Fibroblast of skin of scalp (primary cell): ENCODE measurements at places on chromosomes 2 and 18.

- DNase-seq = peak; percentile 93
Measured at GRCh38 chr18:10169064-10169562, 255.3 kb downstream of the VAPA start.

- no peak for DNase-seq
Measured at GRCh38 chr2:10863837-10864236, 47.9 kb upstream of the KCNF1 start.

DNA sequence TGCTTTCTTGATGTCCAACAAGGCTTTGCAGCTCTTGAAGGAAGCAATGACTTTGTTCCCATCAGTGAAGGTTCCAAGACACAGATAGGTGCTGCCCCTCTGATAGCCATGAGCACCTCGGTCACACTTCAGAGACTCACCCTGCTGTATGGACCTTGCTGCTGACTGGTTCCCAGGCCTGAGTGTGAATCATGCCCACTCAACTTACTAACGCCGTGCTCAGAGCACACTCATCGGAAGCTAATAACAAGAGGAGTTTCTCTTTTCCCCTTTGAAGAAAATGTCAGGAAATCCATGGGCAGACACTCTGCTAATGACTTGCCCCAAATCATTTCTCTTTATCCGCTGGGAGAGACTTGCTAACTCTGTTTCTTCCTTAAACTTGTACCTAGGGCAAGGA lies 83.8 kb upstream of the ARL4C start:
- no peak for DNase-seq

- DNase-seq = peak; percentile 38
Measured at GRCh38 chr2:29776406-29776805, 145.0 kb downstream of the ALK start.

GRCh38 chr2:169095621-169096105 lies 26.3 kb downstream of the DHRS9 start:
- peak; percentile 81 for DNase-seq

DNA sequence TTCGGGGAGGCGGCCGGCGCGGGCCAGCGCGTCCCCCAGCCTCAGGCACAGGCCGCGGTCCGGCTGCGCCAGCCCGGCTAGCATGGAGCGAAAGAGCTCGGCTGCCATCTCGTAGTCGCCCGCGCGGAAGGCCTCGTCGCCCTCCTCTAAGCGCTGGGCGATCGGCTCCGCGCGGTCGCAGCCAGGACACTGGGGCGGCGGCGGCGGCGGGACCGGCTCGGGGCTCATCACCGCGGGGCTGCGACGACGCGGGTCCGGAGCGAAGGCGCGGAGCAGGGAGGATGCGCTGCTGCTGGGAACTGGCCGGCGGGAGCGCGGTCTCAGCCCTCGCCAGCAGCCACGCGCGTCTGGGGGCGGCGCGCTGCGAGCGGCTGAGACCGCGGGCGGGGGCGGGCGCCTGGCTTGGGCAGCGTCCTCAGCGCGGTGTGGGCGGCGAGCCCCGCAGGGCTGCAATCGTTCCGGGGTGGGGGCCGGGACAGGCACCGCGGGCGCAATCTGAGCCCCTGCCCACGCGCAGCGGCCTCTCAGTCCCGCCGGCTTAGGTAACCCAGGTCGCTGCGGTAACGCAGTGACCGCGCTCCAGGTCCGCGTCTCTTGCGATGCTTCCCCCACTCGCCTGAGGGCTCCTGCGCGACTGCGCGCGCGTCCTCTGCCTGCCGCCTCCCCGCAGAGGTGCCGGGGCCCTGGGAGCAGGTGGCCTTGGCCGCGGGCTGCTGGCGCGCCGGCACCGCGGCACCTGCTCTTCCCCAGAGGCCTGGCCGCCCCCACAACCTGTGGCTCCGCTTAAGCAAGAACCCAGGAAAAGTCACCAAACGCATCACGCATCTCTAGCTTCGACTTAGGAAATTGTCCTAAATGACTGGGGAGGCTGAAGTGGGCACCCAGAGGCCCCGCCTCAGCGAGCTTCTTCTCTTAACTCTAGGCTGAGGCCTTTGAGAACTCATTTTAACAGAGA lies at the start of gene LONRF2:
LONRF2 (minus strand) TSS at position 636 of the 955 bp plus-strand sequence; CDS start at position 228, 408 bp downstream.
- DNase-seq = no peak

GRCh38 chr2:116094196-116094595 lies 1651.8 kb downstream of the DPP10 start:
- DNase-seq = no peak

DNA sequence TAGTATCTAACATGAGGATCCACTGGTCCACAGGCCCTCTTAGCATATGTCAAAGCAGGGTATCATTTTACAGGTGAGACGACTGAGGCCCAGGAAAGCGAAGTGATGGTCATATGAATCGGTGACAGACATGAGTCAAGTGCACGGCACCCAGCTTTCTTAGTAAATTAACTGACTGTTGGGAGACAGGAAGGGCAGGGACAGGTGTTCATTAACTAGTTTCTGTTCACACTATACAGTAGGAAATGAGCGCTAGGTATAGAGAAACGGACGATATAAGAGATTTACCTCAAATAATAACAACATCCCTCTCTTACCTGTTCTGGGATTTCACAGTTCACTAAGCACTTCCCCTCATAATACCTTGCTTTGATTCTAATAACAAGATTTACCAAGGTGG lies 1.7 kb upstream of the SMARCAL1 start:
- no peak for DNase-seq

- peak; percentile 23 for DNase-seq
Measured at GRCh38 chr2:73415906-73416305, 30.3 kb downstream of the ALMS1 start.

DNA sequence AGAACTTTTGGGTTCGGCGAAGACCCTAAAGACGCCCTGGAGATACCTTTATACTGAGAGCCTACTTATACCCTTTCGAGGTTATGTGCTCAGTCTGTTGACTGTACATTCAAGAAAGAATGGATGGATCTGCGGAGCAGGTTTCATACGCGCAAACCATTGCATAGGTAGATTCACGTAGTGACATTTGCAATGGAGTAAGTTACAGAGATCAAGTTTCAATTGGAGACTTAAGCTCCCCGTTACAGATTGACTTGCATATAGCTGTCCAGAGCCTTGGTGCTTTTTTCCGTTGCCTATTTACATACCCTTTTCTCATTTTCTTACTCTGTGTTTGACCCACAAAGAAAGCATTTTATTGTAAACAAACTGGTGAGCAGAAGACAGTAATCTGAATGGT lies 923 bp downstream of the PSMD1 start:
- DNase-seq = no peak

GRCh38 chr18:3468066-3468705 lies 18.2 kb downstream of the TGIF1 start:
- DNase-seq = peak; percentile 22

- DNase-seq = no peak
Measured at GRCh38 chr2:208977582-208977981, 446.3 kb upstream of the MAP2 start.

DNA sequence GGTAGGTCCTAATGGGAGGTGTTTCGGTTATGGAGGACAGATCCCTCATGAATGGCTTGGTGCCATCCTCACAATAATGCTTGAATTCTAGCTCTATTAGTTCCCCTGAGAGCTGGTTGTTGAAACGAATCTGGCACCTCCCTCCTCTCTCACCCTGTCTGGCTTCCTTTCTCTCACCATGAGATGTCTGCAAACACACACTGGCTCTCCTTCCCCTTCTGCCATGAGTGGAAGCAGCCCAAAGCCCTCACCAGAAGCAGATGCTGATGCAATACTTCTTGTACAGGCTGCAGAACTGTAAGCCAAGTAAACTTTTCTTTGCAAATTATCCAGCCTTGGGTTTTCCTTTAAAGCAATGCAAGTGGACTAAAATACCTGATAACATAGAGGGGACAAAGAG lies 86.6 kb downstream of the RND3 start:
- no peak for DNase-seq

DNA sequence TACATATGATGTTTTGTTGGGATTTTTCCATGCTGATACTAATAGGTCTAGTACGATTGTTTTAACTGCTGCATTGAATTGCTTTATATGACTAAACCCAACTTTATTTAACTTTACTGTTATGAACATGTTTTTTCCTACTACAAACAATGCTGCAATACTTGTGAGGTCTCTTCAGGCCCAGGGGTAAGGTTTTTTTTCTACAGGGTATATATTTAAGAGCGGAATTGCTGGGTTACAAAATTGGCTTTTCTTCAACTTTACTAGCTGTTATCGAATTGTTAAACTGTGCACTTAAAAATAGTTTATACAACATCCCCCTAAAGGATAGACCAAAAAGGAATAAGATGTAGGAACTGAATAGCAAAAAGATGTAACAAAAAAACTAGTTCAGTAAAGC lies 78.5 kb upstream of the TMEM178A start:
- DNase-seq = no peak

DNA sequence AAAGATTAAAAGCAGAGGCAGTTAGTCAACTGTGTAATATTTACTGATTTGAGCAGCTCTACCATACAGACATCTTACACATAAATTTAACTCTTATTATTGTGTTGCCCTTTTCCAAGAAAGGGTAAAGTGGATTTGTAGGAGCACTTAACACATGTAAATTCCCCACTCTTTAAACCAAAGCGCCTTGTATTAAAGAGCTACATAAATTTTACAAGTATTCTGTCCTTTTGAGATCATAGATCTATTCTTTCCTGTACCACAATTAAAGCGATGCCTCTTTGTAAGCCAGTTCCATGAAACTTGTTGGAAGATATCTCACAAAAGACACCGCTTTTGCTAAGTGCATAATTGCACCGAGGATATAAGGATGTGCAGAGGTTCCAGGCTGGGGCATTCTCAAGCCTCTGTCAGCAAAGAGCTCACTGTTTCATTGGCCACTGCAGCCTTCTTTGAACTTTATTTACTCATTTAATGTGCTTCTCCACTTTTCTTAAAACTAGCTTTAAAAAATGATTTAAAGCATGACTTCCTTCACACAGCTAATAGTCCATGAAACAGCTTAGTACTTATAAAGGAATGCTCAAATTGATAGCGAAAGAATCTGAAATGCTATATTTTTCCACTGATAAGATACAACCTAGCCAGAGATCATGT lies 520.0 kb upstream of the TCF4 start:
- no peak for DNase-seq

DNA sequence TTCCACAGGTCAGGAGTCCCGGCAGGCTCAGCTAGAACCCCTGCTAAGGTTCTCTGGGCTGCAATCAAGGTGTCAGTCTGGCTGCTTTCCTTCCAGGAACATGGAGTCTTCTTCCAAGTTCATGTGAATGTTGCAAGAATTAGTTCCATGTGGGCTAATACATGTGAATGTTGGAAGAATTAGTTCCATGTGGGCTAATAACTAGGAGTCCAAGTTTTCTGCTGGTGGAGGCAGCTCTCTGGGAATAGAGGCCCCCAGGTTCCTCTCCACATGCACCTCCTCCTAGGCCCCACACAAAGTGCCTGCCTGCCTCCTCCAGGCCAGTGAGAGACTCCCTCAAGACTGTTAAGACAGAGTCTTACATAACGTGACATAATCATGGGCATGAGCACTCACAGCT lies 140.8 kb upstream of the SLC35G4 start:
- DNase-seq = no peak

DNA sequence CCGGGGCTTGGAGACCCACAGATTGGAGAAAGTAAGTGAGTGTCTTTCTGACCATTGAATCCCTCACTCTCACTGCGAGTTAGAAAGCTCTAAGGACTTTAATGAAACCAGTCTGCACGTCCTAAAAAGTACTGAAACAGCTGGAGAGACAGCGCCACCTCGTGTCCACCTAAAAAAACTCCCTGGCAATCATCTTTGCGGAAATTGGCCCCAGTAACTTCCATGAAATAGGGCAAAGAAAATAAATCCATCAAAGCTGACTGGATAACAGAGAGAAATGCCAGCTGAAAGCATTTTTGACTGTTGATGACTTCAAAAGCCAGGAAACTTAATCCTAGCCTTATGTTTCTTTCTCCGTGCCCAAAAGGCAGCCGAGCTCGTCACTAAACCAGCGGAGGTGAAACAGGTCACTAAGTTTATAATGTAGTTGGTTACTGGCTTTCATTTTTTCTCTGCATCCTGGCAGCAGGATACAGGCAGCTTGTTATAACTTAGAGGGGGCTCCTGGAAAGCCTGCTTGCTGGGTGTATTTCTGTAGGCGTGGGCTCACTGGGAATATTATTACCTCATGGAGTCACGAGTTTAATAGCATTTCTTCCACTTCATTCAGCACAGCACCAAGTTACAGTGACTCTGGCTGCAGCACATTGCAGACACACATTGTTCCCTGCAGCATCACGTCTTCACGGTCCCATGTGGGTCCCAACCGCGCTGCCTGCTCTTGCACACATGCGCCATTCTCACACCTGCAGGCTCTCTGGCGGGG lies 266.5 kb downstream of the HRH4 start:
- peak; percentile 74 for DNase-seq

GRCh38 chr18:9803063-9803697 lies 82.6 kb upstream of the TXNDC2 start:
- peak; percentile 50 for DNase-seq

DNA sequence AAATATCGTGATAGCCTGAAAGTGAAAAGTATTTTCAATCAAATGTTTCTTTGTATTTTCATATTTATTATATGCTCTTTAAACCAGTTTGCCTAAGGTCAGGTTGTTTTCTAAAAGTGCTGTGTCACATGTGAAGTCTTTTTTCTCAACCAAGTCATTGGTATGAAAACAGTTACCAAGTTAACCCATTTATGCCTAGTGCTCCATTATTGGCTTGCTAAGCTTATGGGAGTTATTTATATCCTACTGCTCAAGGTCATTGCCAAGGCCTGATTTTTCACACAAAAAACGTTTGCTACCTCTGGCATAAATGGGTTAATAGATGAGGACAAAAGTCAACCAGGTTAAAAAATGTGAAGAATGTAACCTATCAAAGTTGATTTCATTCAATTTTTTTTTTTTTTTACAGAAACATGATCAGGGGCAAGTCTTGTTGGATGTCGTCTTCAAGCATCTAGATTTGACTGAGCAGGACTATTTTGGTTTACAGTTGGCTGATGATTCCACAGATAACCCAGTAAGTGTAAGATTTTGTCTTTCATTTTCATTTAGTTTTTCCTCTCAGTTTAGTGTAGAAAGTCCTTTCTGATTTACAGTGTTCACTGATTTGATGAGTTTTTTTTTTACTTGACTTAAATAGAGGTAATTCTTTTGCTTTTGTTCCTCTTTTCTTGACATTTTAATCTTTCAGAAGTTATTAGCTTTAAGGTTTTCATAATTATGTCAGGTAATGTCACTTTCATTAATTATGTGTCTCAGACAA lies 102.6 kb downstream of the PTPN4 start:
- DNase-seq = no peak

GRCh38 chr2:199471443-199472057 lies 13.8 kb upstream of the SATB2 start:
- DNase-seq = peak; percentile 64

DNA sequence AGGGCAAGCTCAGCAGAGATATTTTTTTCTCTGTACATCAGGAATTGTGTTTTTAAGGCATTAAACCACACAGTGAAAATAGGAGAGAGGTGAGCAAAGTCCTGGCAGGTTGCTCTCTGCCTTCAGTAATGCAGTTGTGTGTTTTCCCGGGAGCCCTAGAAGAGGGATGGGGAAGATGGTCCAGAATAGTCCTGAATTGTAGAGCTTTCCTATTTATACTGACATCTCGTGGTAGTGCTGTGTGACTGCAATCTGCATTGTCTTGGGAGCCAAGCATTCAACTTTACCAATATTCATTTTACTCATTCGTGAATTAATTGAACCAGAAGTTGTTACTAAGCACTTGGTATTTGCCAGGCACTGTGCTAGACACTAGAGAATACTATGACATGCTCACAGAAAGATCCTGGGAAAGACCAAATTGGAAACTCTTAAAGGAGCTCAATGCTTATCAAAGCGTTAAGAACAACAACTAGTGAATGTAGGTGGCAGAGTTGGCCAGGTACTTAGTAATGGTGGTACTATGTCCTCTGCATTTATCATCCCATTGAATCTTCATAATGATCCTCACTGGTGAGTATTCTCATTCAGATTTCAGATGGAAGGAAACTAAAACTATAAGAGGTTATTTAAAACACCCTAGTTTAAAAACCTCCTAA lies 214.6 kb downstream of the TRIB2 start:
- DNase-seq = peak; percentile 68

- no peak for DNase-seq
Measured at GRCh38 chr2:64474121-64474571, 20.2 kb downstream of the LGALSL start.
